Stimulated activated CD4-positive, alpha-beta T cell treated with anti-CD3 and anti-CD28 coated beads, Interleukin-4, amount 100 ng/mL, for 4 hours (primary cell): ENCODE measurements at places on chromosomes 7 and 10.

DNA sequence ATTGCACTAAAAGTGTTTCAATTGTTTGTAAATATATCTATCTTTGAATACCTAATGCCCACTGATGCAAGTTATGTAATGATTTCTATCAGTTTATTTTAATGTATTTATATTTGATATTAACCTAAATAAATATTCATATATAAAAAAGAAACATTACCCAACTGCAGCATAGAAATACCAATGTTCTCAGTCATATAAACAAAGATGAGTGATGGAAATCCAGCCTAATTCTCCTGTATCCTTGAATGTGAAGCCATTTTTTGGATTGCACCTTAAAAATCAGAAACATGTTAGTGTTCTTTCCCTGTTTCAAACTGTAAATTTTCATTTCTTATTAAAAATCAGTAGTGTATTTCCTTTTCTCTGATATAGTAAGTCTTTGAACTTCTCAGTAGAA, 305.8 kb upstream of the GNAI1 start:
- DNase-seq: no peak

- no peak for DNase-seq
These were observed 127.2 kb downstream of the SRI start for GRCh38 chr7:88092676-88092999.

DNA sequence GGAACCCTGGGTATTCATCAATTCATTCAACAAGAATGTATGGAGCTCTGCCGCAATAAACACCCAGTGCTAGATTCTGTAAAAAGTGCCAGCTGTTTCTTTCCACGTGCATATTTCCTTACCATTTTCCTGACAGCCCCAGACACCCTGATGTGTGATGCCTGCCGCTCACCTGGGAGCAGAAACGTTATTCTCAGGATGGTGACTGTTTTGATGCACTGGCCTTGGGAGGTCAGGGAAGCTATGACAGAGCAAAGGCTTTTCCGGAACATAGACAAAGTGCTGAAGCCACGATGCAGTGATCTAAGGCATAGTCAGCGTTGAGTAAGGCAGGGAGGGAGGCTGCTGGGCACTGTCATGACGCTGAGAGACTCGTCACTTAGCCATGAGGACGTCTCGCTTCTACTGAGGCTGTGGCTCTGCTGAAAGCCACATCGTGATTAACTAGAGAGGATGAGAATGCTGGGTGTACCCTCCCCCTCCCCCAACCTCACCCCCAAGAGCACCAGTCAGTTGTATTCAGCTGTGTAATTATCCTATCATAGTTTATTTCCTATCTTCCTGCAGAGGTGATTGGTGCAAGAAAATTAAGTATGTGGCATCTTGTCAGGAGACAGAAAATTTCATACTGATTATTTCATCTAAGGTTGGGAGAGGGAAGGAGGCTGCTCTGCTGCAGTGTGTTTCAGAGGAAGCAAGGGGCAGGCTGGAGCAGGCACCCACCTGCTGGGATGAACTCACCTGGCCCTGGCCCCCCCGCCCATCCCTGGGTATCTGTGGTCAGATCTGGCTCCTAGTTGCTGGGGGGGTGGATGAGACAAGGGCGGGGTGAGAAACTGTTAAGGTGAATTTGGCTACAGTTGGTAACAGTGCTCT, 48.8 kb upstream of the SMNDC1 start:
- peak; percentile 33 for DNase-seq

DNA sequence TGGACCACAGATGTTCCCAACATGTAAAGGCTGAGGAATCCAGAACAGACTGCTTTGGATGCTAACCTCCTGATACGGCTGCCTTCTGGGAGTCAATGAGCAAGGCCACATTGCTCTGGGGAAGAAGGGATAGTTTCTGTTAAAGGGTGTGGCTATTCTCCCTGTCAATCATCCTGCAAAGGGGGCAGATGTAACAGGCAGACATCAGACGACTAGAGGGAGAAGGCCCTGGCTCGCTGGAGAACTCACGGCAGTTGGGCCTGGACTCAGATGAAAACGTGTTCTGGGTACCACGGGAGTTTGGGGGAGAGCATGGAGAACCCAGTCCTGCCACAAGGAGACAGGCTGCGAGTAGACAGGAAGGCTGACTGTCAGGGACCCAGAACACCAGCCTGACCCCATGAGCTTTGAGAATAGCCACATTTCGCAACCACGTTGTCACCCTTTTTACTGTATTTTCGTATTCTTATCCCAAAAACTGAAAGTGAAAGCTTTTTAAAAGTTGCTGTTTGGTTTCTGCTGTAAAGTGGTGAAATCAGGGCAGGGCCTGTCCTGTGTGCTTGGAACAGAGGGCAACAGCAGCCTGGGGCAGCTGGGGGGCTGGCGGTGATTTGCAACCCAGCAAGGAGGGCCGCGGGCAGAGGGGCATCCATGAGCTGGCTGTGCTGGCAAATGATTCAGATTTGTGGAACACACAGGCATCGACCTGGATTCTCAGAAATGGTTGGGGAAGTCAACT, 95.3 kb downstream of the MYOF start:
- no peak for DNase-seq

DNA sequence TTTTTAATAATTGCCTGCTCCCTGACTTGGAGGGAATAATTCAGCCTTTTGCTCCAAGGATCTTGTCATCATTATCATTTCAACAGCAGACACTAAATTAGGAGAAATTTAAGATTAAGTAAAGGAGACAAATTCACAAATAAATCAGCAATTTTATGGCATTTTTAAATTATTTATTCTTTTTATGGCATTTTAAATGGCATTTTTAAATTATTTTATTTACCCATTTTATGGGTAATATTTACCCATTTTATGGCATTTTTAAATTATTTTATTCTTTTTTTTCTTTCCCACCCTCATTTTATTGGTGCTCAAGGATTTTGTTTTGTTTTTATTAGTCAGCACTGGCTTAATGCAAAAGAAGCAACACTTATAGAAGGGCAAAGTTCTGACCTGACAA, 1201.0 kb upstream of the SORCS1 start:
- no peak for DNase-seq
